ENCODE measurements at places on chromosomes 2 and 18.
A peak's percentile ranks its signal among the peaks of the same experiment; 100 is the strongest.

GRCh38 chr18:49723648-49724180 is 89.6 kb downstream of the ACAA2 start:
- DNase-seq = peak; percentile 80

DNA sequence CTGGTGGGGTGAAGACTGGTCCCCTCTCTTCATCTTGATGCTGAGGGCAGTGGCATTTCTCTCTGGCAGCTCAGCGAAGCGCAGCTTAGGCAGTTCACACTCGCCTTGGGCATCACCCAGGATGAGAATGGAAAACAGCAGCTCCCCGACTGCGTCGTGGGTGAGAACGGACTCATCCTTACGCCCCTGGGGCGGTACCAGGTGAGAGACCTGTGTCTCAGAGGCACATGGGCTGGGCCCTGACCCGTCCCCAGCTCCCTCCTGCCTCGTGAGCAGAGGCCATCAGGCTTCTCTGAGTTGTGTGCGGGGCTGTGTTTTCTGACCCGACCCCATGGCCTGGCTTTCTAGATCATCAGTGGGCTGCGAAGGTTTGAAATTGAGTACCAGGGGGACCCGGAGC is 8.2 kb upstream of the CCDC74A start:
- DNase-seq = no peak

GRCh38 chr2:236584521-236585384 is 15.1 kb downstream of the ACKR3 start:
- DNase-seq = no peak

- DNase-seq = no peak
Measured at GRCh38 chr2:229531594-229531993, 182.8 kb downstream of the DNER start.

- DNase-seq = no peak
Measured at GRCh38 chr2:119580550-119581072, 36.4 kb downstream of the CFAP221 start.

DNA sequence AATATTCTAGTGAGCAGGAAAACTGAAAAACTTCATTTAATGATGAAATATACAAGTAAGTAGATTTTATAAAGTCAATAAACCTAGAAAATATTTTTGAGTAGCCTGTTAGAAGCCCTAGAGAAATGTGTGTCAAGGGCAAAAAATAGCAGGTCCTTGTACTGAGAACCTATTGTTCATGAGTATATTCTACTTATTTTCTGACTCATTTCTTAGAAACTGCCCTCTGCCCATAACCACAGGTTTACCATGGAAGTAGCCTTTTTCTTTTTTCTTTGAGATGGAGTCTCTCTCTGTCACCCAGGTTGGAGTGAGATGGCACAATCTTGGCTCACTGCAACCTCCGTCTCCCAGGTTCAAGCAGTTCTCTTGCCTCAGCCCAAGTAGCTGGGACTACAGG is 19.4 kb upstream of the SELENOI start:
- no peak for DNase-seq

- DNase-seq = no peak
Measured at GRCh38 chr2:106579750-106580197, 92.6 kb downstream of the CD8B2 start.

DNA sequence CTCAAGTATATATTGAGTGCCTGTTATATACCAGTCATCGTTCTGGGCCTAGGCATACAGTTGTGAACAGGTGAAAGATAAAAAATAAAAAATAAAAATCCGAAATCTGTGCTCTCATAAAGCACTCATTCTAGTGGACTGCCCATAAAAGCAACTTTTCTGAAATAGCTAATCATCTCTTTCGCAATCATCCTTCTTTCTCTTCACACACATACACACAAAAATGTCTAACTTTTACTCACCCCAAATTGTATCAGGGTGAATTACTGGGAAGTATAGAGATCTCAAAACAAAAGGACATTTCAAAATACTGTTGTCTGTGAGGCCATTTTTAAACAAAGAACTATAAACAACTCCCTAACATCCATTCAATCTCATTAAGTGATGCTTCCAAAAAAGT is 29.6 kb upstream of the ORC2 start:
- no peak for DNase-seq

DNA sequence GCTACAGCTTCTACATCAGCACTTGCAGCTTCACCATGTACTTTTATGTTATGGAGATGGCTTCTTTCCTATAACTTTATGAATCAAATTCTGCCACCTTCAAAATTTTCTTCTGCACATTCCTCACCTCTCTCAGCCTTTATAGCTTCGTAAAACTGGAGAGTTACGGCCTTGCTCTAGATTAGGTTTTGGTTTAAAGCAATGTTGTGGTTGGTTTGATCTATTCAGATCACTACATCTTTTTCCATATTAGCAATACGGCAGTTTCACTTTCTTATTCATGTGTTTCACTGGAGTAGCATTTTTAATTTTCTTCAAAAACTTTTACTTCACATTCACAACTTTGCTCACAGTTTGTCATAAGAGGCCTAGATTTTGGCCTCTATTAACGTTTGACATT is 242.9 kb upstream of the GYPC start:
- no peak for DNase-seq

- no peak for DNase-seq
Measured at GRCh38 chr18:32775628-32776027, 2.8 kb upstream of the KLHL14 start.

- DNase-seq = peak; percentile 10
Measured at GRCh38 chr2:135563793-135564192, 32.5 kb downstream of the R3HDM1 start.

GRCh38 chr18:56962322-56962721 is 184.6 kb upstream of the BOD1L2 start:
- DNase-seq = no peak

DNA sequence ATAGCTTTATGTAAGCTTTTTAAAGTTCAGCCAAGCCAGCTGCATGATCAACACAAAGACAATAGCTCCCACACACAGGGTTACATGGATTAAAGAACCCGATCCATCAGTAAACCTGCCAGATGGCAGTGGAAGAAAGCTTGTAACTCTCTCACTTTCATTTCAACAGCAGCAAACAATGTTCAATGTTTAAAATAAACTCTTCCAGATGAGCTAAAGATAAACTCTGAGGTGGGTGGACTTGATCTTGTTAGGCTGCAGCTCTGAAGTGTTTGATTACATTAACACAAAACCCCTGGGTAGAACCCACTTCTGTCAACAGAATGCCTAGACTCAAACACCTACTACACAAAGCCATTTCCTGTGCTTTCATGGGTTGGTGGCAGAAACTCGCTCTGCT is 13.9 kb downstream of the RDH14 start:
- peak; percentile 25 for DNase-seq

DNA sequence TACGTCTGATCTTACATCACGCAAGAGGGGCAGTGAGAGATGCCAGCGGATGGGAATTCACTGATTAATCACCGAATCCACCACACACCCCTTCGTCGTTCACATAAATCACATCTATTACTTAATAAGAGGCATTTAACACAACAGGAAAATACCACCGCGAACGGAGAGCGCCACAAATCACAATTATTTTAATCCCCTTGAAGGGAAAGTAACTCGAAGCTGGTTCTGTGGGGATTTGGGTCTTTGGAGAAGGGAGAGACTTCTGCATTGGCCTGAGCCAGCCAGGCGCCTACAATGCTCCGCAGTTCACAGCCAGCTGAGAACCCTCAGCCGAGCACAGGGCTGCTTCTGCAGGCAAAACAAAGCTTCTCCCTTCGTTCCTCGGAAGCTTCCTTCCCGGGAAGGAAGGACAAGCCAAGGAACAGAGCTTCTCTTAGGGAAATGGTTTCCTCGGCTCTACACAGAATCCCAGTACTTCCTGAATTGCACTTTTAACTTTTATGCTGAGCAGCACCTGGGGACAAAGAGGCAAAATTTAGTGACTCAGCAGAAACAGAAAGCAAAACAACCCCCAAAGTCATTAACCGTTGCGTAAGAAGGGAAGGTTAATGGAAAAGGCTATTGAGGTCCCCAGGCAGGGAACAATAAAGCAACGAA is at the start of gene LRP1B:
Gene LRP1B, minus strand, starts transcription at position 7 of the 660 bp plus-strand sequence. CDS start 287 bp downstream, outside the sequence.
- DNase-seq = peak; percentile 37

DNA sequence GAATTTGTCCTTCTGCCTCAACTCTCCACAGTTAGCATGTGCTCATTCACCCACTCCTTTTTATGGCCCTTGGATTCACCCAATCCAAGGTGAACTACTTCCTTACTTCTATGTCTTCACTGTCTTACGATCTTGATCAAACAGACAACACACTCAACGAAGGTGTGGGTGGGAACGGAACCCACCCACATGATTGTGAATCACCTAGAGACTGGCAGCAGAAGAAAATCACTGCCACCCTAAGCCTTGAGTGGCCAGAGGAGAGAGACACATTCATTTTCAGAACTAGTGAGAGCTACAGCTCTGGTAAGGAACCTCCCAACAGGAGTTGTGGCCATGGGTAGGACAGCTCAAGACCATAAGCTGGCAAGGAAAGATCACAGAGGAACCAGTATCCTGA is 194.3 kb downstream of the PLCL1 start:
- DNase-seq = no peak

GRCh38 chr2:72824224-72824842 is 1.5 kb downstream of the EXOC6B start:
- DNase-seq = no peak

DNA sequence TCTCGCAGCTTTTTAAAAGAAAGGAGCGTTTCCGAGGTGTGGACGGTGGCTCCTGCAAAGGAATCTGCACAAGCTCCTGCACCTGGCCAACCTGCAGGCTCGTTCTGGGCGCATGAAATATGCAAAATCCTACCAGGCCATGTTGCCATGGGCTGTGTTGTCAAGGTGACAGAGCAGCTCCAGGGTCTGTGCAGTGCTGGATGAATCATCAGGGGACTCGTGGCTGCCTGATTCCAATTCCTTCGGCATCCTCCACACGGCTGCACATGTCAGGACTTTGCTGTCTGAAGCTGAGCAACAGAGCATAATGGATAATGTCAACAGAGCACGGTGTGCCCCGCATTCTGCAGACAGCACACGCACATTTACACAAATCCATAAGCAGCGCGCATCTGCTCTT is 120.5 kb downstream of the EIPR1 start:
- no peak for DNase-seq

DNA sequence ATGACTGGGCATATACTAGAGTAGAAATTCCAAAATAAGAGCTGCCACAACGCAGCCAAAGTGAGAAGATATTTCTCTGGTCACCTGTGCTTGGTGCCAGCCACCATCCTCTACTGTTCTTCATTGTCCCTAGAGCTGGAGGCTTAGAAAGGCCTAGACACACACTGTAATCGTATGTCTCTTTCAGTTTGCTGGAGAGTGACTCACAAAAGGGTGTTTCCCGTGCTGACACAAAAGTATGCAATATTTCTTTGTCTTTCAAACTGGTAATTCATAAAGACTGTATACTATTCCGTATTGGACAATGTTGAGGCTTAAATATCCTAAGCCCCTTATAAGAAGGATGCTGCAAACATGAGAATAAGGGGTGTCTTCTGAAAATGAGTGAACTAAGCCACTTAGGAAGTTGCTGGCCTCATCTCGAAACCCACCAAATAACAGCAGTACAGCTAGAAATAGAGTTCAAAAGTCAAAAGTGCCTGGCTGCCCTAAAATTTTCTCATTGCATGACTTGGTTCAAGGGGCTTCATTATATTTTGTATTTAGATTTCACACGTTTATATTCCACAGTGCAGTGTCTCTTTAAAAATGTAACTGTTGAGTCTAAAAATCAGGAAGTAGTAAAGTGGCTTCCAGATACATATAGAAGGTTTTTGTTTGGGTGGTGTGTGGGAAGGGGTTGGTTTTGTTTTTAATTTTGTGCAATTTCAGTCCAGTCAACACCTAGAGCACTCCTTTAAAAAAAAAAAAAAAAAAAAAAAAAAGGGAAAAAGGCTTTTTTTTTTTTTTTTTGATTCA is 601.1 kb downstream of the ARHGAP15 start:
- no peak for DNase-seq

GRCh38 chr2:180158961-180159360 is 151.9 kb upstream of the CWC22 start:
- no peak for DNase-seq

- DNase-seq = no peak
Measured at GRCh38 chr18:62963507-62963906, 248.2 kb downstream of the PHLPP1 start.

DNA sequence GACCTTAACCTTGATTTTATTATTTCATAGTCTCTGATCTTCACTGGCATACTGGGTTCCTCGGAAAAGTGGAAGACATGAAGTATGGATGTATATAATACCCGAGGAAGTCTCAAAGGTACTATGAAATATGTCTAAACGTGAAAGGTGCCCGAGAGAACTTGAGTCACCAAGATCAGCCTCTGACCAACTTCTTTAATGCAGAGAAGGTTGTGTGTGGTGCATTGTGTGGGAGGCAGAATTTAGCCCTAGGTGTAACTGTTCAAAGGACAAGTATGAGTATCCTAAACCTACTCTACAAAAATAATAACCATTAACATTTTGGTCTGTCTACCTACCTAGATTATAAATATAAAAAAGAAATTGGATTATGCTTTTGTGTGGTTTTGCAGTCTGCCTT is 36.1 kb downstream of the OSBPL6 start:
- DNase-seq = no peak

DNA sequence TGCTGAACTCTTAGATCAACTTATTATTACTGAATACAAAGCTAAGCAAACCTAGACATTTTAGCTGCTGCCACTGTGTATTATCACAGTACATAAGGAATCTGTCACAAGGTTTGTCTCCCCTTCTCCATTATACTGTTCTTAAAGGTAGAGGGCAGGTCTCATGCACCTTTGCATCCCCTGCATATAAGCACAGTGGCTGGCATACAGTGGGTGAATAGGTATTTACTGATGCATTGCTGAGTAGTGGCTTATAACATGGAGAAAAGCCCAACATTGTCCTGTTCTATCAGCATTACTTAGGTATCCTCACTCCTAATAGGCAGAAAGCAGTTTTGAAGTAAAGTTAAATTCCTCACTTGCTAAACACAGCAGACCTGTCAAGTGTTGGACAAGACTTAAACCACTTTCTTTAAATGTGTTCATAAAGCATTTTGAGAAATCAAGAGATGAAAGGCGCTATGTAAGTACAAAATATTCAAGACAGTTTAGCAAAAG is 43.6 kb downstream of the SF3B1 start:
- DNase-seq = no peak

DNA sequence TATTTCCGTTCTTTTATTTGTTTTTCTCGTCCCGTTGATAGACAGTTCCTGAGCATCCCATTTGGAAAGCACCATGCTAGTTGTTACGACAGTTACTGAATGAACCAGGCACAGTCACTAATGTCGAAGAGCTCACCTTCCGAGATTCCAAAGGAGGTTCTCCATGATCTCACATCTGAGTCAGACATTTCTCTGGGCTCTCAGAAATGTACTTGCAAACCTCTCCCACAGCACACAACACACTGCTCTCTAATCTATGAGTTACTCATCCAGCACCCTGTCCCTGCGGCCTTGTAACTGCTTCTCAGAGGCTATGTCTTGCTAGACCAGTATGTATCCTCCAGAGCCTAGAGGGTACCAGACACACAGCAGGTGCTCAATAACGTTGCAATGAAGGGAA is 174.7 kb downstream of the DNER start:
- no peak for DNase-seq

GRCh38 chr2:238031751-238032150 is 29.1 kb upstream of the SCLY start:
- no peak for DNase-seq

- peak; percentile 70 for DNase-seq
Measured at GRCh38 chr2:165110394-165110793, 93.5 kb downstream of the SCN3A start.

Measured in HepG2 (cell line).